ENCODE measurements at places on chromosomes 12 and 14. TPM values are rescaled to one million over a fixed set of nuclear protein-coding genes. Genes with fewer than 3 reads are reported as not detected.

Gene SALL2
- total RNA-seq: 3.4 TPM

Gene NXPH4
- total RNA-seq: 0.44 TPM

Gene DHRS2
- not detected for total RNA-seq

Gene TAS2R42
- total RNA-seq: not detected

Gene DCN
- total RNA-seq: 716 TPM

Gene INSM2
- total RNA-seq: not detected

GRCh38 chr12:3973973-3974644 is 100.9 kb upstream of the PARP11 start:
- peak; percentile 29 for DNase-seq

- no peak for DNase-seq
Measured at GRCh38 chr12:118330421-118331018, 42.2 kb downstream of the TAOK3 start.

DNA sequence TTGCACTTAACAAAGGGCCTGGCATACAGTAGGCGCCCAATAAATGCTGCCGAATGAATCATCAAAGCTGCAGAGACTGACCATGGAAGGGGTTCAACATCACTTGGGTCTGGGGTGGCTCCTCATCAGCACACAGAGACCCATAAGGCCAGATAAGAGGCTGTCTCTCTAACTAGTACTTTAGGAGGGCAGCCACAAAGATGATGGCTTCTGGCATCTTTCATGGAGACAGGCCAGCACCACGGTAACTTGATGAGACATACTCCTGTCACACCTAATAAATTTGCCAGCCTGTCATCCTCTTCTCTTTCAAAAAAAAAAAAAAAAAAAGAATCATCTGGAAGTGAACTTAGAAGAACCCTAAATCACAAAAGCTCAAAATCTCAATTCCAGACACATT is 3.4 kb downstream of the PRIMA1 start:
- DNase-seq: no peak

DNA sequence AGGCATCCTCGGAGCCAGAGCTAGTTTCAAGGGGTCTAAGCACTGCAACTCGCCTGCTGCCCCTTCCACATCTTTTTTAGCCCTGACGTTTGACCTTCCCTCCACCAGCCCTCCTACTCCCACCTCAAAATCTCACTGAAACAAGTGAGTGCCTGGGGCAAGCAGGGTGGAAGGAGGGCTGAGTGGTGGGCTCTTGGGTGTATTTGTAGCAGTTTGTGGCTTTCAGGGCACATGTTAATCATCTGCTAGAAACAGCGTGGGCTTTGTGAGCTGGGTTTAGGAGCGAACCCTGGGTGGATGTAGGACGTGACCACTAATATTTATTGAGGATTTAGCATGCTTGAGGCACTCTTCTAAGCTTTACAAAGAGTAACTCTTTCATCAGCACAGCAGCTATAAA is 390.3 kb downstream of the GRIN2B start:
- no peak for DNase-seq

- DNase-seq: no peak
Measured at GRCh38 chr12:53173085-53173715, 7.3 kb upstream of the ZNF740 start.

Measured in left ventricle myocardium inferior (tissue), 1 donor.